Posterior vena cava (tissue), 2 donors: ENCODE measurements at places on chromosomes 1 and 21. TPM values are rescaled to one million over a fixed set of nuclear protein-coding genes. Genes with fewer than 3 reads are reported as not detected.

The DYNLT5 gene
- 1.9 TPM for total RNA-seq

The SPRR2B gene
- not detected for total RNA-seq

The KRTAP11-1 gene
- total RNA-seq, result not detected

The PALMD gene
- total RNA-seq, result 31.0 TPM

The CEP104 gene
- total RNA-seq, result 57.9 TPM

The CCNL2 gene
- 102 TPM for total RNA-seq
